ENCODE measurements at places on chromosomes 7 and 10.

DNA sequence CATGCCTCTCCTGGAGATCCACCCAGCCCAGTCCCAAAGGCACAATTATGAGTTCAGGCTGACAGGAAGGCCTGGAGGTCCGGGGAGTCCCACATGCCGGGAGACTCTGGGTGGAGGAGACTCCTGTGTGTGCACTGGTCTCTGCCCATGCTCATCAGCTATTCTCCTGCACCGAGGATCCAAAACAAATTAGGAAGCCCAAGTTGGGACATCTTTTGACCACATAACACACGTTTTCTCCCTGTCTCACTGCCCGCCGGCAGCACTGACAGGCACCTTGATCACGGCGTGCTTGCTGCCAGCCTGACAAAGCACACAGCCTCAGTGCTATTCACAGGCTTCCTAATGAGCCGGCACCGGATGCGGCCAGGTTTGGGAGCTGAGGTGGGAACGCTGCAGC is 412.7 kb downstream of the PTPRN2 start:
- DNase-seq = no peak

- no peak for DNase-seq
These were observed 563.9 kb upstream of the C7orf33 start for GRCh38 chr7:148026713-148027112.

DNA sequence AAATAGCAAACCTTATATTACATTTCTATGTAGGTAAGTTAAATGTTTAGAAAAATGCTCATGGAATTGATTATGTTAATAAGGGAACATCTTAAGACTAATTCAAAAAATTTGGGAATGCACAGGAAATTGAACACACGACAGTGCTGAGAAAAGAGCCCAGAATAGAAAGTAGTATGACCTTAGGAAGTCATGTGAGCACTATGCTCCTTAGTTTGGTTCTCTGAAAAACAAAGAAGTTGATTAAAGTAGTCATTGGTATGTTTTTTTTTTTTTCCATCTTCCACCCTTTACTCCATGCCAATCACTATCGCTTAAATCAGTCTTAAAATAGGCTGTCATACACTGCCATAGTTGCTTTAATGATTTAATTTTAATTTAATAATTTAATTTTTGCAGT is 242.9 kb downstream of the ANKRD7 start:
- no peak for DNase-seq

DNA sequence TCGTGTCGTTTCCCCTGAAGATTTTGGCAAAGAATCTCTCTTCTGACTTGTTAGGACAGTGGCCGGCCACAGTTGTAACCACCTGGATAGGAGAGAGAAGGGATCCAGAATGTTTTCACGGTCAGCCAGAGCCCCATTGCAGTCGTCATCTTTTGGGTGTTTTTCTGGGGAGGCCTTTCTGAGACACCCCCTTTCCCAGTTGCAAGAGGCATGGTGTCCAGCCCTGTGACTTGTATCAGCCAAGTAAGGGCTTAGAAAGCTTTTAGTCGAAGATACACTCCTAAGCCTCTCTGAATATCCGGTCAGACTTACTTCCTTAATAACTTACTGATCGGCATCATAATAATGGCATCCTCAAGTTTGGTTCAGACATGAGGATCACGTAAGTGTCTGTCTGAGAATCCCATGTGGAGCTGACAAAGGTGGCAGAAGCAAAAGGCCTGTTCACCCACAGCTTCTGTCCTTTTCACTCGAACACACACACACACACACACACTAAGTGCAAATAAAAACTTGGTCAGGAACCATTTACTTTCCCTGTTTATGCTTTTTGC is 435.7 kb upstream of the GALNT17 start:
- DNase-seq = no peak

GRCh38 chr7:35828817-35829216 is 28.0 kb downstream of the SEPTIN7 start:
- no peak for DNase-seq

GRCh38 chr10:120460776-120461175 is 3.7 kb downstream of the PLPP4 start:
- no peak for DNase-seq

DNA sequence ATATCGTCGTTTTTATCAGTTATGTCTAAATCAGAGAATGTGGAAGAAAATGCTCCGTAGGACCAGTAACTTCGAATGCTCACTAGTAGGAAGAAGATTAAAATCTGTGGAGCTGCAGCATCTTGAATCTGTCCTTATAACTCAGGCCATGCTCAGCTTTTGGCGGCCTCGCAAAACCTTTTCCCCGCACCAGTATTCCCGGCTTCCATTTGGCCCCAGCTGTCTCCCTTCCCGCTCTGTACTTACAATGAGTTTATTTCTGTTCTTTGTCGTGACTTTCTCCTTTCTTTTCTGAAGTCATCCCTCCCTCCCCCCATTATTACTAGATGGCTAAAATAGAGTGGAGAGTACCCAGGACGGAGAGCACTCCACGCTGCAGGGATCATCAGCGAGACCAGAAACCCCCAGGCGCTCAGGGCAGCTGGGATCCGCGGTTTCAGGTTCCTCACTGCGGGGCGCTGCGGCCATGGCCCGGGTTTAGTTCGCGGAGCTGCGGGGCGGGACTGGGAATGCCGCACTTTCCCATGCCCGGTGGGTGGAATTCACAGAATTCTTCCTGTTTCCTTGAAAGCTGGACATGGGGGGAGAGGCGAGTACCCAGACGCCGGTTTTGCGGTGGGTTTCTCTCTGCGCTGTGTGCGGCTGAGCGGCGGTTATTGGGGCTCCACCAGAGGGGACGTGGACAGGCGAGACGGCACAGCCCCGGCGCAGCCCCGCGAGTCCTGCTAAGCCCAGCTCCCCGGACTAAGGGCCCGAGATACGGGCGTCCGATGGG is 183.5 kb downstream of the POM121L12 start:
- DNase-seq = no peak

GRCh38 chr10:68578974-68579373 is 18.8 kb downstream of the TET1 start:
- DNase-seq = no peak

- no peak for DNase-seq
These were observed 19.7 kb upstream of the CHST12 start for GRCh38 chr7:2383543-2384274.

GRCh38 chr10:44853148-44853734 is 57.9 kb upstream of the TMEM72 start:
- DNase-seq = no peak

- no peak for DNase-seq
These were observed 17.8 kb downstream of the RGS10 start for GRCh38 chr10:119524720-119525070.

DNA sequence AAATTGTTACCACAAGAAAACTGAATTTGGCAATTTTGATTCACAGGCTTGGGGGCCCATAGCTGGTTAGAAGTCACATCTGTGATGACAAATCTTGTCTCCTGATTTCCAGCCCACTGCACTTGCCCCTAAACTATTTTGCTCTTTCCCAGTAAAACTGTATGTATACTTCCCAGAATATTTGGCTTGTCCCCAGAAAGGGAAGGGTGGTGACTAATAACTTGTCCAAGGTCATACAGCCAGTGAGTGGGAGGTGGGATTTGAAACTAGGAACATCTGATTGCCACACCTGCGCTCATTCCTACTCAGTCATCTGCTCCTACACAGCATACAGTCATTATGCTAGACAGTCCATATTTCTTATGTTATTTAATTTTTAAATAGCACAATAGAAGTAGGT is 304.5 kb downstream of the SDHAF3 start:
- no peak for DNase-seq

DNA sequence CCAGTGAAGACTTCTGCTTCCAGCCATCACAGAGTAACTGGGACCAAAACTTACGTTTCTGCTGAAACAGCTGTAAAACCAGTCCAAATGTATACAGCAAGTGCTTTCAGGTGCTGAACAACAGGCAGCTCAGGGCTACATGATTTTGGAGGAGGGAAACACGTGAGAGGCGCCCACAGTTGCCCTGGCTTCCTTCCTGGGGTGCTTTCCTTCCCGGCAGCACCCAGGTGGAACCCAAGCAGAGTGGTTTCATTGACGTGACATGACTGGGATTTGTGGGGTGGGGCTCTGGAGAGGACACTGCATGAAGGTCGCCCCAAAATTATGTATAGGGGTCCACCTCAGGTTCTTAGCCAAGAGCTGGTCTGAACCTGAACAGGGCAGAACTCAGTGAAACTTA is 34.2 kb downstream of the IL2RA start:
- DNase-seq = no peak

DNA sequence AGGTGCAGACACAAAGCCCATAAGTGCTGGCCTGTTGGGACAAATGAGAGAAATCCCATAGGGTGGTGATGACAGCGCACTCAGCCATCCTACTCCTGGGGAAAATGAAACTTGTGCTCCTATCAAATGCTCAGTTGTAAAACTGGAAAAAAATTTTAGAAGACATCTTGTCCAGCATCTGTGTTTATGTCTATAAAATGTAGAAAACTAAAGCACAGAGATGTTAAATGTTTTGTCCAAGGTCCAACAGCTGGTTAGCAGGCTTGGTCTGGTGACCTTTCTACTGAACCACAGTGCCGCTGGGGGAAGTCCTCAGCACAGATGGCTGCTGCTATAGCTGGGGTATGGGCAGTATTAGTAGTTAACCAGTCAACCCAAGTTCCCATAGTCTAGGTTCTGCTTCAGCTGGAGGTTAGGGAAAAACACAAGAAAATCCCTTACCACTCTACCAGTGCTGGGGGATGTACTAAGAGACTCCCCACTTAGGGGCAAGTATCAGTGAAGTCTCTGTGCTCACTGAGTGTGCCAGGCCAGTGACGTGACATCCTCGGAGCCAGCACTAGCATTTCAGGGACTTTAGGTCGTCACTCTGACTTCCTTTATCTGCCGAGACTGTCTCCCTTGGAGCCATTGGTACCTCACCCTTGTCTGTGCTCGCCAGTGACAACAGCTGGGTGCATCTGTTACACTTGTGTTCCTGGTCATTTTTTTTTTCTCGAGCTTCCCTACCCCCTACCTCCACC is 1.9 kb downstream of the TSPAN33 start:
- DNase-seq = no peak

DNA sequence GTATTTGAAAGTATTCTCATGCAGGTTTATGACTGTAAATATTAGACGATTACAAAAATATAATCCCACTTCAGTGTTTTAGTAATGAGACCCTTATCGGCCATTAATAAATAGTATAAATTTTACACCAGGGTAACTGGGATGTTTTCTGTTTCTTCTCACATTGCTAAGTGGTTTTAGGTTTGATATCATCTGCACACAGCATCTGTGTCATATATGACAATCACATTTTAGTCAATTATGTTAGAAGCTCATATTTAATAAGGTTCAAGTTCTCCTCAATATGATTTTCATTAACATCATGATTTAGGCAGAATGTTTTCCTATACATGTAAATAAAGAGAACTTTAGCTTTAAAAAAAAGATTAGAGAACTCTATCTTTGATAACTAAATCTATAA is 66.8 kb downstream of the ATAD1 start:
- no peak for DNase-seq

- DNase-seq = no peak
These were observed 19.5 kb downstream of the AGR2 start for GRCh38 chr7:16785321-16785720.

- DNase-seq = no peak
These were observed 47.4 kb downstream of the KCND2 start for GRCh38 chr7:120320218-120320961.

GRCh38 chr7:2317556-2318293 is 3.5 kb upstream of the SNX8 start:
- DNase-seq = no peak

GRCh38 chr7:136303162-136303561 is 326.0 kb upstream of the MTPN start:
- no peak for DNase-seq

- peak; percentile 84 for DNase-seq
These were observed 514.8 kb downstream of the DNAJB6 start for GRCh38 chr7:157851501-157852067.

DNA sequence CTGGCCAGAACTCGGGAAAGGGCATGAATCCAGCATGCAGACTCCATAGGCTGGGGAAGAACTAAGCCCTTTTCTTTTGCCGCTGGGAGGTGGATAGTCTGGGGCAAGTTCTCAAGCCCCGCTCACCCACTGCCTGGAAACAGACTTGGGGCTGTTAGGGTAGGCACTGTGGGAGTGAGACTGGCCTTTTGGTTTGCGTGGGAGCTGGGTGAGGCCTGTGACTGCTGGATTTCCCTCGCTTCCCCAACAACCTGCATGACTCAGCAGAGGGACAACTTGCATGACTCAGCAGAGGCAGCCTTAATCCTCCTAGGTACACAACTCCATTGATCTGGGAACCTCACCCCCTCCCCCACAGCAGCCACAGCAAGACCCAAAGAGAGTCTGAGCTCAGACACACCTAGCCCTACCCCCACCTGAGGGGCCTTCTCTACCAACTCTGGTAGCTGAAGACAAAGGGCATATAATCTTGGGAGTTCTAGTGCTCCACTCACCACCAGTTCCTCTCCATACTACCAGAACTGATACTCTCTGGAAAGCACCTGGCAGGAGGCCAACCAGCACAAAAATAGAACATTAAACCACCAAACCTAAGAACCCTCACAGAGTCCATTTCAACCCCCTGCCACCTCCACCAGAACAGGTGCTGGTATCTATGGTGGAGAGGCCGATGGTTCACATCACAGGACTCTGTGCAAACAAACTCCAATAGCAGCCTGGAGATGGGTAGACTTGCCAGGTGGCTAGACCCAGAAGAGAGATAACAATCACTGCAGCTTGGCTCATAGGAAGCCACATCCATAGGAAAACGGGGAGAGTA is 81.4 kb upstream of the LAMB4 start:
- peak; percentile 74 for DNase-seq

DNA sequence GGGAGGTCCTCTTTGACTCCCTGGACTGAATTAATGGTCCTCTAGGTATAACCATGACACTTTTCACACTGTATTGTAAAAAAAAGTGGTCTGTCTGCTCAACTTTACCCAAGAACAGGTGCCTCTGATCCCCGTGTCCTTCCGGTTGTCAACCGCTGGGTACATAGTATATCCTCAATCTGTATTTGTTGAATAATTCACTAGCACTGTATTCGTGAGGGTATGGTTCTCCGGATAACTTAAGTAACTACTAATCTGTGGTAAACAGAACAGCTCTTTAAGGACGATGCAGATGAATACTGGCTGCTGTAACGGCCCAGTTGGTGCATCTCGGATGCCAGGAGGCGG is 472 bp upstream of the ADAM22 start:
- no peak for DNase-seq

DNA sequence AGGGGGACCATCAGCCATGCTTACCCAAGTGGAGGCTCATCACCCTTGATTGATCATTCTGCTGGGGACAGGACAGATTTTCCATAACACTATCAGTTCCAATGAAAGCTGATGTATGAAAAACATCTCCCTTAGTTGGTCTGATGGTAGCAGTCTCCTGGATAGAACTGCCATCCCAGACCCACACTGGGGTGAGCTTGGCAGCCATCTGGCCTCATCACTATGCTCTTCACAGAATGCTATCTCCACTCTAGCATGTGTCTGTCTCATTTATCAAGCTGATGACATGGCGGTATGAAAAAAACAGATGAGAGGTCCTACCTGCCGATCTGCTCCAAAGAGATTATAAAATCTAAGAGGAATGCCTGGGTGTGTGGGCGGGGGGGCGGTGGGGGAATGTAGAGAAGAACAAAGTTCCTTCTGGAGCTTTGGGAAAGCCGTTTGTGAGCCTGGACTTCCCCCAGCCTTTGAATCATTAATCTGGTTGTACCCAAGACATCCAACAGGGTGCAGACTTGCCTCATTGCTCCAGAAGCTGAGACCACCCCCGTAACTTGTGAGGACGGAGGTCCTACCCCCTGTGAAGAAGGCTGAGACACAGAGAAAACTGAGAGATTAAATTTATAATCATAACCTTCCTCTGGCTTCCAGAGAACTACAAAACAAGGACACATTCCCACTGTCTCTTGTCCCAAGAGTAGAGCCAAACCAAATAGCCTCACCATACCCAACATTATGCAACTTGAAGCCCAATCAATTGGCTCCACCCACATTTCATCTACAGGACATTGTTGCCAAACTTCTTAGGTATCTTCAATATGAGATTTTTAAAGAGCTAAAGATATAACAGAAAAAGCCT is 340.8 kb downstream of the KCNMA1 start:
- no peak for DNase-seq

Data from NCI-H2107 (cell line).